ENCODE measurements at places on chromosomes 5 and 9.

DNA sequence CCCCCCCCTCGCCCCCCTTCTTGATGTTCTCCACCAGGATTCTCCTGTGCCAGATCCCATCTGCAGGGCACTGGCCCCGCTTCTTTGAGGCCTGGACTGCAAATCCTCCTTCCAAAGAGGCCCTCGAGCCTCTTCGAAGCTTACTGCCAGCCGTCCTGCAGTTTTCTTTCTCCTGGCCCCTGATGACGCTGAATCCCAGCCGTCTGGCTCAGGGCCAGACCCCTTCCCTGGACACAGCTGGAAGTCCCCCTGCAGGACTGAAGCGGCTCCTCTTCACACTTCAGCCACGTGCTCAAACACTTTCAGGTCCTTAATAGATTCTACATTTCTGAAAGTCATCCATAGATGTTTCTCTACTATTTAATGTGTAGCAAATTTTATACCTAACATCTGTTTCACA is 121.5 kb downstream of the EHMT1 start:
- DNase-seq, result no peak

- DNase-seq, result no peak
Observed at GRCh38 chr5:96741891-96742309, 65.8 kb downstream of the ERAP1 start.

DNA sequence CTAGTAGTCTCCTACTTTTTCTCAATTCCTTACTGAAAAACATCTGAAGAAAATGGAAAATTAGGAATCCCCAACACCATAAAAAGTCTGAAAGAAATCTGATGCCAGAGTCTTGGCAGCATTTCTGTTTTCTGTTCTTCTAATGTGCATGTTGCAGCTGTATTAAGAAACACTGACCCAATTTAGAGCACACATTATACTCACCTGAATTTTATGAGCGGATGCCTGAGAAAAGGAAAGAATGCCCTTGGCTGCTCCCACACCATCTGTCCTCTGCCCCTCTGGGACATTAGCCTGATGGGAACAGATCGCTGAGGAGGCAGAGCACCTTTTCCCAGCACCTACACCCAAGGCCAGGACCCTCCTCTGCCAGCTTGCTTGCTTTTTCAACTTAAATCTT is 14.1 kb upstream of the ANP32B start:
- no peak for DNase-seq

- DNase-seq, result peak; percentile 37
Observed at GRCh38 chr5:134555890-134556311, 30.4 kb downstream of the JADE2 start.

GRCh38 chr5:141760193-141760592 is 78.2 kb upstream of the ARAP3 start:
- DNase-seq, result no peak

DNA sequence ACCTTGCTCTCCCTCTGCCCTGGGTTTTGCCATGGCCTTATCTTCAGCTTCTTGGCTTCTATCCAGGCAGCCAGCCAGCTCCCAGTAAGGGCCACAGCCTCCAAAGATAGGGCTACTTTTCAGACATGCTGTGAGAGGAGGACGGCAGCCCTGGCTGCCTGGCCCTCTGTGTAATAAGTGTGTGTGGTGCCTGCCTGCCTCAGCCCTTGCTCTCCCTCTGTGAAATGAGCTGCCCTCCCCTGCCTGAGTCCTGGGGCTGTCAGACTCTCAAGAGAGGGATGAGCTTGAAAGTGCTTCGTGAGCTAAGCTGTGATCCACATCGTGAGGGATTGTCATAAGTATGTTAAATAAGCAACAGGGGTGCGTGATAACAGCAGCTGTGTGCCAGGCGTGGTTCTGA is 8.1 kb downstream of the NDST1 start:
- DNase-seq, result no peak

DNA sequence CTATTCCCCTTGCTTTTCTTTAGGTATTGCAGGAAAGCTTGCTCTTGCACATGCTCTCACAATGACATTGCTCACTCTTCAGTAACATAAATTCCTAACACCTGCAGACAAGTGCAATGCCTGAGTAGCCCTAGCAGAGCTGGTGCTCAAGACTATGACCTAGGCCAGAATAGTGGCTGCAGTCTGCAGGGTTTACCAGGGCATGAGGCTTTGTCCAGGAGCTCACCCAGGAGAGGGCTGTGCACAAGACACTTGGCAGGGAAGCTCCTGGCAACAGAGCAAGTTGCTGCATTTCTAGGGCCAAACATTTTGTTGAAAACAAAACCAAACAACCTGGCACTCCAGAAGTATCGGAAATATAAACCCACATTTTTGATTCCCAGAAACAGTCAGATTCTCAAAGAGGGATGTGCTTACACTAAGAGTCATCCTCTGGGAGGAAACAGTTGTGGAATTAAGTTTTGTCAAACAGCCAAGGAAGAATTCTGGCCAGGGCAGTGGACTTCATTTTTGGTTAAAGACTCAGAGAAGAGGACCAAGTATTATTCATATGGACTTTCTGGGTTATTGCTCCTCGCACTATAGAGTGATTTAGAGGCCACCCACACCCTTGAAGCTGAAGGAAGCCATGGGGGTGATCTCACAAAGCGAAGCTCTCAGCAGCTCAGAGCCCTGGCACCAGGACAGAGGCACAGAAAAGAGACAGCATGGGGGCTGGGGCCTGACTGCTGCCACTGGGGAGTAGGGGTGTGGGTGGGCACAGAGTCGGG is 44.9 kb downstream of the MACROH2A1 start:
- no peak for DNase-seq

DNA sequence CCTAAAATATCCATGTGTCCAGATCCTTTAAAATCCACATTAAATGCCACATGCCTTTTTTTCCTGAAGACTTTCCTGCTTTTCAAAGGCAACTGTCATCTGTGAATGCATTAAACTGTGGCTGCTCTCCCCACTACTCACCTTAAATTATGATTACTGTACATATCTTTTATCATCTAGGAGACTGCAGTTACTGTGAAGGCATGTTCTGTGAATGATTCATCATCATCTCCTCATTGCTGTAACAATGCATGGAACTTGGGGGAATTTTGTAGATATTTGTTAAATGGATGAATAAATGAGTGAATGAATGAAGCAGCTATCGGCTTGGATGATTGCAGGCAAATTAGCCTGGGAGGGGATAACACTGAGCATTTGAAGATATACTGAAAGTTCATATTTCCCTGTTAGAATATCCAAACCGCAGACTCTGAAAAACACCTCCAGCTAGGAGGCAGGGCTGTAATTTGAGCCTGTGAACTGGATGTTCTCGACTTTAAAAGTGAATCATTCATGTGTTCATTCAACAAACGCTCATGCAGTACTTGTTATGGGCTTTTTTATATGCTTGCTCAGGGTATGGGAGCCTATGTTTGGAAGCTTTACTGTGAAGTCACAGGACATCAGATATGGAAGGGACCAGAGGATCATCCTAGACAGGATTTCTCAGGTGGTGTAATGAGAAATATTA is 519.2 kb downstream of the KIF4B start:
- DNase-seq, result no peak

DNA sequence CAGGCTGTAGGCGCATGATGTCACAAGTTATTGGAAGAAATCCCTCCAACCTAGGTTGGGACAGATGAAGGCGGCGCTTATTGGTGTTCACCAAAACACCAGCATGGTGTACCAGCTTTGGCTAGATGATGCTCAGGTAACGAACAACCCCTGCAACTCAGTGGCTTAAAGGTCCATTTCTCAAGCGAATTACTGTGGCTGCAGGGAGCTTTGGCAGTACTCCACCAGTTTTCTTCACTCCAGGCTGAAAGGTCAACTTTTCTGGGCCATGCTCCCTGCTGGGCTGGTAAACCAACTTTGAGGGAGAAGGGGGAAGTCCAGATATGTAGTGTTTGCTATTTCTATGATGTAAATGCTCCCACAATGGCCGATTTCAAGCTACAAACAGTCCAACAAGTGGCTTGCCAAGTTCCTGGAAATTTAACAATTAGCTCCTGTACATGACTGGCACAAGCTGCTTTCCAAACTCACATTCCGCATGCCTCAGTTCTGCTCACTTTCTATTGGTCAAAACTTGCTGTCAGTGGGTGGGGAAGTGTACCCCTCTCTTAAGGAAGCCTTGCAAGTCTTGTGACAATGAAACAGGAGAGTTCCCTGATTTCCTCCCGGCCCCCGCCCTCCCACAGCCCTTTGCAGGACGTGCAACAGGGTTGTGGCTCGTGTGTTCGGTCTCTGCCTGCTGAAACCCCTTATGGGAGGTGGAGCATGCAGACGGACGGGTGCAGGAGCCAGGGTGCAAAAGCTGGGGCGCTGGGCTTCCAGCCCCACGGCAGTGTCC is 588 bp upstream of the ZBED3 start:
- DNase-seq, result no peak

GRCh38 chr9:117869287-117869686 is 165.1 kb downstream of the TLR4 start:
- DNase-seq, result no peak

GRCh38 chr5:175920231-175920811 is 47.8 kb downstream of the THOC3 start:
- no peak for DNase-seq

GRCh38 chr5:86814907-86815306 is 197.2 kb downstream of the COX7C start:
- DNase-seq, result no peak

GRCh38 chr5:39501397-39501796 is 76.6 kb upstream of the DAB2 start:
- DNase-seq, result no peak

All from CMK (cell line).